Stomach (tissue), 19 donors: ENCODE measurements at places on chromosomes 7 and 10.

- no peak for DNase-seq
These were observed 54.5 kb upstream of the OPALIN start for GRCh38 chr10:96413151-96413787.

DNA sequence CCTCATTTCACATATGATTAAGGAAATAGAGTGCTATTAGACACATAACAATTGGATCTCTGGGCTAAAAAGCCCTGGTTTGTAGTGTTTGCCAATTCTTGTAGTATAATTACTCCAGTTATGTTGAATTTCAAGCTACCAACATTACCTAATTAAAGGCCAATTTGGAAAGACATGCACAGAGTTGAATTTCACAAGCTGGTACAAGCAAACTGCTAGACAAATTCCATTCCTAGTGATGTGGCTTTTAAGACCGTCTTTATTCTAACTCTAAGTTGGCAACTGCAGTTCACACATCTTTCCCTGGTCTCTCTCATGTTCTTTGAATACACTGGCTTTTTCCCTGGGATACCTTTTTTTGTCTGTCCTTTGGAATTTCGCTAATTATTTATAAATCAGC is 384.1 kb upstream of the CNTNAP2 start:
- no peak for DNase-seq

DNA sequence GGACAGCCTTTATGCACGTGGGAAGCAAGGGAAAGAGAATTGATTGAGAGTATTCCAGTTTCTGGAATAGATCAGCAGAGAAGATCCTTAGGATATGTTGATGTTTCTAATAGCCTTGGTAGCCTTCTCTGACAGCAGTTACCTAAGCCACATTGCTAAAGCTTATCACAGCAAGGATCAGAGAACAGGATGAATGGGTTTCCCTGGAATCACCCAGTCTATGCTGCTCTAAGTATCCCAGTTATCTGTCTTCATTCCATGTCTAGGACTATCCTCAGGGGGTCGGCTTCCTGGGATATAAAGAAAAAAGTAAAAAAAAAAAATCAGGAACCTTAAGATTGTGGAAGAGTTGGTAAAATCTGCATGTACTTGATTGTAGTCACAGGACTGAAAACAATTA is 352.0 kb upstream of the AKR1E2 start:
- no peak for DNase-seq

DNA sequence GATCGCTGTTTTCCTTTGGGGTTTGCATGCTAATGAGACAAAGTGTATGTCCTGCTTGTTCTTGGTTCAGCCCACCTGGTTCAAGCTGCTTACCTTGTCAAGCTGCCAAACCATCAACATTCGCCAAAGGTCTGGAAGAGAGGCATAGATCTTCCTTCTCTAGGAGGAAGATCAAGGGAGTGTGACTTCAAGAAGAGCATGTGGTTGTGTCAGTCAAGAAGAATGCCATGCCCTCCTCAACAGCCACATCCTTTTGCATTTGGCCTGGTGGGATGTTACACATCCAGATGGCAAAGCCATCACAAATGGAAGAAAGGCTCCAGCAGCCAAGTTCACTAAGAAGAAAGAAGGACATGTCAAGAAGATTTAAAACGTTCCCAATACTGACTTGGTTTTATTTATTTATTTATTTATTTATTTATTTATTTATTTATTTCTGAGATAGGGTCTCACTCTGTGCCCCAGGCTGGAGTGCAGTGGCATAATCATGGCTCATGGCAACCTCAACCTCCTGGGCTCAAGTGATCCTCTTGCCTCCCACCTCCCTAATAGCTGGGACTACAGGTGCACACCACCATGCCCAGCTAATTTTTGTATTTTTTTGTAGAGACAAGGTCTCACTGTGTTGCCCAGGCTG is 5.1 kb upstream of the PIP4K2A start:
- no peak for DNase-seq

- DNase-seq, result no peak
These were observed 275.6 kb upstream of the FOXK1 start for GRCh38 chr7:4406288-4407058.

DNA sequence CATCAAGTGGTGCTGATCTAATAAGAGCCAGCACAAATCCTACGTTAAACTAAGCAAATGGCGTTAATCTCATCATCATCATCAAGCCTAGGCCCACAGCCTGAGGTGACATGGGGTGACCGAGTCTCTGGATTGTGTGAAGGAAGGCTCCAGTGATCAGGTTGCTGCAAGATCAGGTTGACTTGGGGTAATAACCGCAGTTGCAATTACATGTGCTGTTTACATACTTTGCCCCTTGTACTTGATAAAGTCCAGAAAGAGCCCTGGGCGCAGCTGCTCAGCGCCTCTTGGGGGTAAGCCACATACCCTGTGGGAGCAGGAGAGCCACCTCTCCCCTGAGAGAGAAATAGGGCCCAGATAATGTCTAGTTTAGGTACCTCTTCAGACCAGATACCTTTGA is 228.1 kb downstream of the WDR11 start:
- DNase-seq, result no peak

DNA sequence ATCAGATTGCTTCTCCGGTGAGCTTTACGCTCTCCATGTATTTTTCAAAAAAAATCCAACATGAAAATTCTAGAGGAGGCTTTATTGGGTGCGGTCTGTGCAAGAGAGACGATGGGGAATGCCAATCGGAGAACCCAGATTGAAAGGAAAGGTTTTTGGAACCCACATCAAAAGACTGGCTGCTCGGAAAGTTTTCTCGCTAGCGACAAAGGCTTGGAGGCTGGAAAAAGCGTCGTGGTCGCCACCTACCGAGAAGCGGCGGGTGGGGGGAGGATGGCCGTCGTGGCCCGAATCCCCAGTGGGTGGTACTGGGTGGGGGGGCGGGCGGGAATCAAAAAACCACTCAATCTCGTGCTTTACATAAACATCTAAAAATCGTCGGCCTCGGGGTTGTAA is 1.1 kb upstream of the GTF2I start:
- DNase-seq, result peak; percentile 57

DNA sequence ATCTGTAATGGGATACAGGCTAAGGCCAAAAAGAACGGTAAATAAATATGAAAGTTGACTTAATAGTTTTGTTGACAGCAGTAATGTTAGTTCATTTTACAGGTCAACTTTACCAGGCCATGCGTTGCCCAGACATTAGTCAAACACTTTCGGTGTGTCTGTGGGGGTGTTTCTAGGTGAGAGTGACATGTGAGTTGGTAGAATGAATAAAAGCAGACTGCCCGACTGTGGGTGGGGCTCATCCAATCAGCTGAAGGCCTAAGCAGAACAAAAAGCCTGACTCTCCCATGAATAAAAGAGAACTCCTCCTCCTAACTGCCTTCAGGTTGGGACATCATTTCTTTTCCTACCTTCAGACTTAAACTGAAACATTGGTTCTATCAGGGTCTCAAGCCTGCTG is 132.3 kb downstream of the MTPAP start:
- peak; percentile 29 for DNase-seq

DNA sequence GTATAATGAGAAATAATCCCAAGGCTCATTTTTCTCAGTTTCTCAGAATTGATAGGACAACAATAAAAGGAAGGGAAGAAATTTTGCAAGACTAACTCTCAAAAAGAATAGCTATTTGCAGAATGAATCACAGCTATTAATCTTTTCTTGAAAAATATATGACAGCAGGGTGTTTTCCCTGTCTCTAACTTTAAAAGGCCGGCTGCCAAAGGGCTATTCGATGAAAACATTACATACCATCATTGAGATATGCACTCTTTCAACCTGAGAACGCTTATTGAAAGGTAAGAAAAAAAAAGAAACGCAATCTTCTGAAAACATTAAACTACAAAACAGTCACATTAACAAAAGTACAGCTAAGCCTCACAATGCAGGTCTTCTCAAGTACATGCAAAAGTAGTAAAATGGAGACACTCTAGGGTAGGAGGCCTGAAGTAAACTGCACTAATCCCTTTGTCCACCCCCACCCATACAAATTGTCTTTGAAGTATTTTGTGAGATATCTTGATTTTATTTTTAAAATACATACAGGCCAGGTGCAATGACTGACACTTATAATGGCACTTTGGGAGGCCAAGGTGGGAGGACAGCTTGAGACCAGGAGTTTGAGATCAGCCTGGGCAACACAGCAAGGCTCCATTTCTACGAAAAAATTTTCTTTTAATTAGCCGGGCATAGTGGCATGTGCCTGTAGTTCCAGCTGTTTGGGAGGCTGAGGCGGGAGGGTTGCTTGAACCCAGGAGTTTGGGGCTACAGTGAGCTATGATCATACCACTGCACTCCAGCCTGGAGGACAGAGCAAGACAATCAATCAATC is 83.0 kb downstream of the PARD3 start:
- DNase-seq, result no peak

DNA sequence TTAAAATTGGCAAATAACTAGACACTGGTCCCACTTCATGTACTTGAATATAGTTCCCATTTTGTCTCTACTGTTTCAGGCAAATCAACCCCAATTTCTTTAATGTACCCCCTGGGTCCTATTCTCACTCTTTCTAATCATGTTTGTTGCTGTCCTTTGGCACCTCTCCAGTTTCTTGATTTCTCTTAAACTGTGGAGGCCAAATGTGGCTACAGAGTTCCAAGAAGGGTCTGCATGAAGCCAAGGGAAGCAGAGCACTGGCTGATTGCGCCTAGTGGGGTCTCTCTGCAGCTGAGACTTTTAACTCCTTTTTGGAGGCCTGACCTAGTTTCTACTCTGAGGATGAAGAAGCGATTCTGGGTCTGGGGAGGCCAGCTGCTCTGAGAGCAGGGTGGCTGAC is 6.7 kb upstream of the ADAM12 start:
- no peak for DNase-seq

DNA sequence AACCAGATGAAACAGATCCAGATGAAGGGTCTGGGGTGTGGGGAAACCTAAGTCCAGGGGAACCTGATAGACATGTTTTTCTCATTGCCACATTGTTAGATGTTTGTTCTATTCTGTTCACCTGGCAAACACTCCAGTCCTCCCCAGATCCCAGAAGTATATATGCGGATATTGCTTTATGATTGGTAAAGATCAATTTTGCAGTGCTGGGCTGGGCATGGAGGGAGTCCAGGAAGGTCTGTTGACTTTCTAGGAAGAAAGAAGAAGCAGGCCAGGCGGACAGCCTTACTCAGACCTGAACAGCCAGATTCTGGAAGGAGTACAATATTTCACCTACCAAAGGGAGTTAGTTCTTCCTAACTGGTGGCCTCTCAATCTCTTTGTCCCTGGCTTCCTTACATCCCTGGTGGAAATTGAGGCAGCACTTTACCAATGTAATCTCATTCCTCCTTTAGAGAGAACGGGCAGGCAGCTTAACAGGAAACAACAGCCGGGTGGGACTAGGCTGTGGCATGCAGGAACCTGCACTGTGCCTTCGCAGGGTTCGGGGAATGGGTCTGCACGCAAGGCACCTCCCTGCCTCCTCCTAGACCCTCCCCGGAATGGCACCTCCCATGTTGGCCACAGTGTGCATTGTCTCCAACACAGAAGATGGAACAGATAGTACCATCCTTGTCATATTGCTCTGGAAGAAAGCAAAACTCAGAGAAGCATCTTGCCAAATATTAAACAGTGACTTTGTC is 930 bp downstream of the GIMAP6 start:
- DNase-seq, result no peak

DNA sequence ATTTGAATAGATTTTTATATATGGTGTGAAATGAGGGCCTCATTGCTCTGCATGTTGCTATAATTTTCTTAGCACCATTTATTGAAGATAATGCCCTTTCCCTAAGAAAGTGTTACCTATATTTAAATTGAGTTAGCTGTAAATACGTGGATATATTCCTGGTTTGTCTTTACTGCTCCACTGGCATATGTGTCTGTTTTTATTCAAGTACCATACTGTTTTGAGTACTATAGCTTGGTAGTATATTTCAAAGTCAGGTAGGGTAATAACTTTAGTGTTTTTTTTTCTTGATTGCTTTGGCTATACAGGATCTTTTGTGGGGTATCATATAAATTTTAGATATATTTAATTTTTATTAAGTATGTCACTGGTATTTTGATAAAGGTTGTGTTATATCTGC is 31.4 kb downstream of the ZNF273 start:
- no peak for DNase-seq

DNA sequence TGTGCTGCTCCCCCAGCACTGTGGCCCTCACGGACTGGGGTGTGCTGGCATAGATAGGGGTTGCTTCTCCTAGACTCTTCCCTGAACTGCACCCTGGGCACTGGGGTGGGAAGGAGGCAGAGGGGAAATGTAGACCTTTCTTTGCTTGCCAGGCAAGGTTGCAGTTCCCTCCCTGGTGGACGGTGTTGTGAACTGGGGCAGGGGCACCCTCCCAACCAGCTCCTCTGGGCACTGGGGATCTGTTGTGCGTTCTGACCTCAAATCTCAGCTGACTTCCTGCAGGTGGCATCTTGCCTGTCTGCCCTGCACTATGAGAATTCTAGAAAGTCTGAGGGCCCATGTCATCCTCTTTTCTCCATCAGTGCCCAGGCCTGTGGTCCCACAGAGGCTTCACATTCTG is 53.9 kb downstream of the ARHGAP22 start:
- no peak for DNase-seq

DNA sequence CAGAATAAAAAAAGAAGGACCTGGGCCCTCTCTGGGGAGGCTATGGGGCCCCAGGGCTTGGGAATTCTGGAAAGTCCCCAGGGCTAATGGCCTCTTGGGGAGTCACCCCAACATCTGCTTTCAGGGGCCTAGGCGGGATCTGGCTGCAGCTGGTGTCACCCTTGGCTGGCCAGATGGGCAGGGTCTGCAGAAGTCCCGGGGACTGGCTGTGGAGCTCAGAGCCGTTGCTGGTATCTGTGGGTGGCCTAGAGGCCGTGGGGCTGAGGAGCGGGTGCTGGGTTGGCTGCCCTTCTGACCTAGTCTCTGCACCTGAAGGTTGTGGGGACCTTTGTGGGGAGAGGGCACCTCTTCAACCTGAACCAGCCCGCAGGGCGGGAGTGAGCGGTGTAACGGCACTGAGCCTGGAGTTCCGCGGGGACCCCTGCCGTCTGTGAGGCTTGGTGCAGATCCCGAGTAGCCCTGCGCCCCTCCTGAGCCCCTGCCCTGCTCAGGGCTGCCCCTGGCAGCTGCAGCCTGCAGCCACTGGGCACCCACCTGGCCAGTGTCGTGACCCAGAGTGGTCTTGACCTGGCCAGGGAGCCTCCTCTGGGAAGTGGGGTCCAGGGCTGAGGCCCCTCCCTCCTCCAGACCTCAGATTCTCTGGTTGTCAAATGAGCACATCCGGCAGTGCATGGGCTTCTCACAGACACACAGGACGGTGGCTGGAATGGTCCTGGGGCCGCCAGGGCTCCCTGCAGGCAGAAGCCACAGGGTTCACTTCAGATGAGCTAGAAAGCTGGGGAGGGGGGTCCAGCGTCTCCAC is 51.5 kb downstream of the UNCX start:
- DNase-seq, result no peak
